Stimulated activated CD4-positive, alpha-beta T cell treated with anti-CD3 and anti-CD28 coated beads, TNF-alpha, amount 100 ng/mL, for 1 hour (primary cell): ENCODE measurements at places on chromosomes 3 and 15.
A peak's percentile ranks its signal among the peaks of the same experiment; 100 is the strongest.

DNA sequence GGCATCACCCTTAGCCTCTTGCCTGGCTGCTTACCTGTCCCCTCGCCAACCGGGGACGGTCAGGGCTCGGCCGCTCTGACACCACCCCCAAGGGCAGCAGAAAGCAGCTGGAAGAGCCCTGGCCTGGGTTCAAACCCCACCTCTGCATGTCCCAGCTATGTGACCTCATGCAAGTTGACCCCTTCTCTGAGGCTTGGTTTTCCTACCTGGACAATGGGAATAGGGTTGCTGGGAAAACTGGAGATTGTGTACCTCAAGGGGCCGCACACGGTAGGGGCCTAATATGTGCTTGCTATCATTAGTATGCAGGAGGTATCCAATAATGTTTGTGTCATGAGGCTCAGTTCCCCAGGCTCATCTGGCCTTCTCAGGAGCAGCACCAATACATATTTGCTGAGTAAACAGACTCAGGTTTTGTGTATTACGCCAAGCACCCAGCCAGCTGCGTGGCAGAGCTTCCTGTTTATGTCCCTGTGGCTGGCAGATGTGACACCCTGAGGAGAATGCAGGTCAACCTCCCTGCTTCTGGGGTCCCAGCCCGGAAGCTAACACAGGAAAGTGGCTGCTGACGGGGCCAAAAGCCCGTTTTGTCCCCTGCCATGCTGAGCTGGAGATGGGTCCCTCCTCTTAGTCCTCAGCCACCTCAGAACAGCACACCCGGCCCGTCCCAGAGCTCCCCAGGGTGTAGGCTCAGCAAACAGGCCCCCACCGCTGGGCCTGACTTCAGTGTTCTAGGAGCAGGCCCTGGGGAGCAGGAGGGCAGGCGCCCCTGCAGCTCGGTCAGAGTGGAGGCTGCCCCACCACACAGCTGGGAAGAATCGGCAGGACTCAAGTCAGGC lies 29.7 kb downstream of the PLXND1 start:
- peak; percentile 29 for DNase-seq

- DNase-seq = no peak
Observed at GRCh38 chr3:43893727-43894126, 203.0 kb downstream of the ABHD5 start.

GRCh38 chr3:177287231-177287630 lies 89.9 kb upstream of the TBL1XR1 start:
- DNase-seq = no peak

DNA sequence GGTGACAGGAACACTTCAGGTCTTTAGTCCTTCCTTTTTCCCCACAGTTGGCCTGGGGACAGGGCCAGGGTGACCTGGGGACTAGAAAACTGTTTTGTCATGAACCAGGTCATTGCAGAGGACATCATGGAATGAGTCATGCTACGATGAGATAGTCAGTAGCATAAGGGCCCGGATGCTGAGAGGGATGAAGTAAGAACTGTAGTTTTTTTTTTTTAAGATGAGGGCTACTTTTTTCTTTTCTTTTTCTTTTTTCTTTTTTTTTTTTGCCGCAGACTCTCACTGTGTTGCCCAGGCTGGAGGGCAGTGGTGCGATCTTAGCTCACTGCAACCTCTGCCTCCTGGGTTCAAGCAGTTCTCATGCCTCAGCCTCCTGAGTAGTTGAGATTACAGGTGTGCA lies 8.0 kb downstream of the MAP2K5 start:
- no peak for DNase-seq

GRCh38 chr3:118548434-118548833 lies 486.2 kb downstream of the IGSF11 start:
- DNase-seq = no peak

DNA sequence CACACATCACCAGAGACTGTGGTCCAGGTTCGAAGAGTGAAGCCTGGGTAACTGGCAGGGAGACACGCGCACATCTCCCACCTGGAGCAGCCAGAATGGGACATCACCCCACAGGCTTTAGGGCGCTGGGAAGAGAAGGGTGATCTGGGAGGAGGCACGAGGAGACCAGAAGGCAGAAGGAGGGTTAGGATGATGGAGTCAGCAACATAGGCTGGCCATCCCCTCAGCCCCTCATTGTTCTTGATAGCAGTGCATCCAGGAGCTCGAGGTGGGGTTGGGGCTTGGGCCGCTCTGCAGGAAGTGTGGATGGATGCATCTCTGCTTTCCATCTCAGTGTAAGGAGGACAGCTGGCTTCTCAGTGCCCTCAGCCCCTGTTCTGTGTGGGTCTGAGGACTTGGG lies 15.2 kb downstream of the PLA2G4F start:
- DNase-seq = no peak
